Activated naive CD4-positive, alpha-beta T cell (primary cell): ENCODE measurements at places on chromosomes 7 and 10.

DNA sequence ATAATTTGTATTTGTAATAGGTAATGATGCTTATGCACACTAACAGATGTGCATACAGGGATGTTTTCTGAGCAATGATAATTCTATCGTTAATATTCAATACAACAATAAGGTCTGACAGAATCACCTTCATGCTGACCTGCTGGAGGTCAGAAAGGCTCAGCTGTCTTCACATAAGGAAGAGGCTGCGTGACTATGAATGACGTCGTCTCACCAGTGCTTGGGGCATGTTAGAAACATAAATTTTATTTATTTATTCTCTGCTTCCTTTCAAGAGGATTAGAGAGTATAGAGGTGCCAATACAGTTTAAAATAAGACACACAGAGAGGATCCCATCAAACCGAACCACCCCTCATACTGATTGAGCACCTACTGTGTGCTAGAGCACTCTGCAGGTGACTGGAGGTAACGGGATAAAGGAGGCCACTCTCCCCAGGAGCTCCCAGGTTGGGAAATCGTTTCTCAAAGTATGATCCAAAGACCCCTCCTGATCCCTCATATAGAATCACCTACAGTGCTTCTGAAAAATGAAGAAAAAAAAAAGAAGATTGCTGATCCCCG, 265.6 kb upstream of the NPVF start:
- no peak for DNase-seq

DNA sequence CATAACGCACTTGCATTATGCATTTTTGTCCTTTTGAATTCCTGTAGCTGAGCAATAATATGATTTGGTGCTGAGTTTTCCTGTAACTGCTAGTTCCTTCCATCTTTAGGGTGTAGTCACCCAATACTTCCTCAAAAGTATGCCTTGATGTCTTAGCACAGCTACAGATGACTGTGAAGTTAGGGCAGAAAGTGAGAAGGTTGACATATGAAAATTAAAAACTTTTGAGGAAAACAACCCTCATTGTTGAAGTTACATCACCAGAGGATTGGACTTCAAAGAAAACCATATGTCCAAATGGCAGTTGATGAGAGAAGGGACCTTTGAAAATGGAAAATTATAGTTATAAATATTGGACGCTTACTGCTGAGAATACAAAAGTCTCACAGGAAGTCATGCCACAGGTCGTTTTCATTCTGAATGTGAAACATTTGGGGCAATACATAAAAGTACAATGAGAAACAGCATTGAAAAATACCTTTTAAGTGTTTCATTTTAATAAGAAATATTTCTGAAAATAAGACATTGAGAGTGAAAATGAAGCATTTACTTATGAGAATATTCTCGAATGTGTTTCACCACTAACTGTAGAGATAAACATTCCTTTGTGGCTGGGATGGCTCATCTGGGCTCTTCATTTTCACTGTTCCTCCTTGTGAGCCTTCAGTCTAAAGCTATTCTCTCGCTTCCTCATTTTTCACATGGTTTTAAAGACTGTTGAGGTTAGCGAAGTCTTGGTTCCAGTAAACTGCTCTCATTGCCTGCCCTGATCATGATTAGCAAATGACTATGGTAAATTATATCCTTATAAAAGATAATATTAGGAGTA, 61.4 kb upstream of the NME8 start:
- no peak for DNase-seq

GRCh38 chr7:49596701-49597491, 176.5 kb upstream of the VWC2 start:
- DNase-seq, result no peak

DNA sequence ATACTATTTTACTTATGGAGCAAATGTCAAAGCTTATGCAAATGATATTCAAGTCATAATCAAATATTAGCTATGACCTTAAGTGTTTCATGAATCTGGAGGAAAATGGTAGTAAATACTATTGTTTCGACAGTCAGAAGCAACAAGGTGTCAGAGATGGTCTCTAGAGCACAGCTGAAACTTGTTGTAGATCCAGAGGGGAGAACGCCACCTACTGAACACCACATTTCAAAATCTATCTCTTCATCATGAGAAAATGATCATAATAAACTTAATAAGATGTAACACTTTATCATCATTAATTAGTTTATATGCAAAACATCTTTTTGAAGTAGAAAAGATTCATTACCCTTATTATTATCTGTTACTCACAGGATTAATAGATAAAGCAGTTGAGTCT, 418.7 kb downstream of the GATA3 start:
- DNase-seq, result no peak

GRCh38 chr7:26166684-26167266, 14.8 kb downstream of the NFE2L3 start:
- DNase-seq, result no peak

GRCh38 chr7:116933465-116933864, 19.8 kb upstream of the ST7 start:
- no peak for DNase-seq

DNA sequence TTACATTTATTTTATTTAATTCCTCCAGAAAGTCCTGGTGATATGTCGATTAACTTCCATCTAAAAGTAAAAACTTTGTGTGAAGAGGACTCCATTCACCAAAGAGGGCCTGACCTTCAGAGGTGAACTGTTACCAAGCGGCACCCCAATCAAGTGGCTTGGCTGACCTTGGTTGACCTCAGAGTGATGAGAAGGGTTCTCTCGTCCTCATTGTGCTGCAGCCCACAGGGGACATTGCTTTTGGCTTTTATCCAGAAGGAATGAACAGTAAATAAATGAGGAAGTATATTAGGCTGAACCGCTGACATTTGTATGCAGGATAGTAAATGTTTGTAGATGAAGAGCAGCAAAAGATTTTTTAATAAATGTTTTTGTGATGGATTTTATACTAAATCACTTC, 172.4 kb upstream of the MKI67 start:
- no peak for DNase-seq

DNA sequence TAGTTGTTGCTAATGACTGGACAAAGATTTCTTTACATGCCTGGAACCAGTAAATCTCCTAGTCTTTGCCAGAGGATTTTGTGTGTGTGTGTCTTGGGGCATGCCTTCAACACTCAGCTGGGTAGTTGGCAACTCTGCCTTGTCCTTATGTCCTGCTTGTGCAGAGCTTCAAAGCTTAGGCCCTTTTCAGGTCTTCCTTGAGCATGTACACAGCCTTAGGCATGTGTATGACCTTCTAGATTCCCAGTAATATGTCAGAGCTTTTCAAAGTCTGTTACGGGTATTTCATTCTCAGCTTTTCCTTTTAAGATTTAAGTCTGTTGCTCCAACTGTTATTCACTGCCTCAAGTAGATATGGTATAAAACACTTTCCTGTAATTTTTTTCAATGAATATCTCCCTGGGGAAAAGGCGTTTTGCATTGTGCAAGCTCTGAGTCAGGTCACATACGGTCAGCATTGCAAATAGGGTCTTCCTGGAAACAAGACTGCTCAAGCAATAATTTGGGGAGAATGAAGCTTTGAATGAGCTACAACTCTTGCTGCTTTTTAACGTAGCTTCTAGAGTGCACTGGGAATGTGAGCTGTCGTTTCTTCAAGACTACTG, 25.5 kb downstream of the SHOC2 start:
- no peak for DNase-seq

GRCh38 chr7:152132812-152133211, 107.3 kb downstream of the GALNT11 start:
- DNase-seq, result no peak

- no peak for DNase-seq
Measured at GRCh38 chr7:28419716-28420115, 7.4 kb downstream of the CREB5 start.

GRCh38 chr7:46902463-46902862, 679.4 kb downstream of the TNS3 start:
- DNase-seq, result no peak

GRCh38 chr7:34222722-34223121, 317.4 kb downstream of the BMPER start:
- no peak for DNase-seq

DNA sequence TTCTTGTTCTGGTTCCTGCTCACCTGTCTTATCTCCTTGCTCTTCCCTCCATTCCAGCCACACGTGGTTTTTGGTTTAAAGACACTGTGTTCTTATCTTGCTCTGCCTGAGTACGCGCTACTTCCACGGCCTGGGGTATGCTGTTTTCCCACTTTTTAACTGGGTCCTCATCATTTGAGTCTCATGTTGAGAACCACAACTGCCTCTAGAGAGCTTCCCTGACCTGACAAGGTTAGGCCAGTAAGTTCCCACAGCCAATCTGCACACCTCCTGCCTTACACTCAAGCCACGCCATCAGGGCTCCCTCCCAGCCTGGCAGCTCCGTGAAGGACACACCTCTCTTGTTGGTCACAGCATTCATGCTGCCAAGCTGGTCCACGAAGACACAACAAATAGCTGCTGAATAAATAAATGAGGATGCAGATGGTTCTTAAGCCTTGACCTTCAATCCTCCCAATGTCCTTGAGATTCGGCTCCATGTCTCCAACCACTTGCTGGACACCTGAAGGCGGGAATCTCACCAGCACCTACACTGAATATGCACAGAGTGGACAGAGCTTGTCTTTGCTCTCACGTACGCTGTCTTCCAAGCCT, 201.7 kb upstream of the KLF14 start:
- no peak for DNase-seq

GRCh38 chr7:142898377-142899170, 13.0 kb upstream of the TRPV6 start:
- no peak for DNase-seq

GRCh38 chr7:116997972-116998371, 44.7 kb downstream of the ST7 start:
- DNase-seq, result no peak

DNA sequence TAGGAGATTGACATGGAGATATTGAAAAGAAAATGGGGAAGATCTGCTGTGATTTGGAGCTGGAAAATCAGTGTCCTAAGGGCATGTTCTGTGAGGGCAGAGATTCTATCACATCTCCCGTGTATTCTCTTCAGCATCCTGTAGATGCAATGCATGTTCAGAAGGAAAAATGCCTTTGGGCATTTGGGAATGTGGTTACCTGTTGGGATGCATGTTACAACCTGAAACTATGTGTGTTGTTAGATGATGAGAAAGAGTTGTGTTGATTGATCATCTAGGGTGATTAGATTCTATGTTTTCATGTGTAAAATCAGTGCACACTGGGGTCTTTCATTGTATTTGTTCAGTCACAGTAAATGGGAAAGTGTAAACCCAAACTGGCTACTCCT, 14.7 kb downstream of the CUZD1 start:
- no peak for DNase-seq

DNA sequence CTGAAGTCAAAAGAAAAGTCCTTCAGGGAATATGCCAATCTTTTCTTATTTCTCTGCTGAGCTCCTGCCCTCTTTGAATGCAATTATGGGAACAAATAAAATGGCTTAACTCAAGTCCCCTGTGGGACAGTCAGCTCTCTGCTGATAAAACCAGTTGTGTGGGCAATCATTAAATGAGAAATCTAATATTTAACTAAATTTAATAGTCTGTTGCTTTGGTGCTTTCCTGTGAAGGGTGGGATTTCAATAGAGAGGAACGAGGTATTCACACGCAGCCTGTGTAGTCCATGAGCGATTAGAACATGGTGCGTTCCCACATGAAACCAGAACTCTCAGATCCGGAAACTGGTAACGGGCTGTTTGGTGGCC, 138.4 kb downstream of the PAXIP1 start:
- no peak for DNase-seq

DNA sequence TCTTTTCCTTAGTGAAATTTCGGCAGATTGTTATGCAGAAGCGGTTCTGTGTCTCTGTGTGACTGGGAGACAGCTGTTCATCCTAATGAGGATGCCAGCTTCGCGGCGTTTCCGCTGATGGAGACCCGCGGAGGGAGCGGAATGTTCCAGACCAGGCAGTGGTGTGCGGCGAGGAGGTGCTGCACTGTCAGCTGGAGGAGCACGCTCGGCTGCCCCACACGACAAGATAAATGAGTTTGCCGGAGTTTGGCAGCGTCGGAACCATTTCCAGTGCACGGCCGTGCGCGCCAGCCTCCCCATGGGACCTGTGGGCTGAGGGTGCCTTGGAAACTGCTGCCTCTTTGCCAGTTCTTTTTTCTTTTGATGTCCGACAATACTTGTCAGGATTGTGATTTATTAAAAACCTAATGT, 64.6 kb downstream of the WDR37 start:
- DNase-seq, result no peak

DNA sequence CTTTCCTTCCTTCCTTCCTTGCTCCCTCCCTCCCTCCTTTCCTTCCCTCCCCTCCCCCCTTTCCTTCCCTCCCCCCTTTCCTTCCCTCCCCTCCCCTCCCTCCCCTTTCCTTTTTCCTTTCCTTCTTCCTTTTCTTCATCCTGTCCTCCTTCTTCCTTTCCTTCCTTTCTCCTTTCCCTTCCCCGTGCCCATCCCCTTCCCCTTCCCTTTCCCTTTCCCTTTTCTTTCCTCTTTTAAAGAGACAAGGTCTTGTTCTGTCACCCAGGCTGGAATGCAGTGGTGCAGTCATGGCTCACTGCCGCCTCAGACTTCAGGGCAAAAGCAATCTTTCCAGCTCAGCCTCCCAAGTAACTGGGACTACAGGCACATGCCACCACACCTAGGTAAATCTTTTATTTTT, 54.0 kb downstream of the KIF20B start:
- no peak for DNase-seq
